T1000 (cell line): ENCODE measurements at places on chromosomes 2 and 18.

GRCh38 chr2:25177211-25177611 lies 8.8 kb upstream of the POMC start:
- no peak for DNase-seq

DNA sequence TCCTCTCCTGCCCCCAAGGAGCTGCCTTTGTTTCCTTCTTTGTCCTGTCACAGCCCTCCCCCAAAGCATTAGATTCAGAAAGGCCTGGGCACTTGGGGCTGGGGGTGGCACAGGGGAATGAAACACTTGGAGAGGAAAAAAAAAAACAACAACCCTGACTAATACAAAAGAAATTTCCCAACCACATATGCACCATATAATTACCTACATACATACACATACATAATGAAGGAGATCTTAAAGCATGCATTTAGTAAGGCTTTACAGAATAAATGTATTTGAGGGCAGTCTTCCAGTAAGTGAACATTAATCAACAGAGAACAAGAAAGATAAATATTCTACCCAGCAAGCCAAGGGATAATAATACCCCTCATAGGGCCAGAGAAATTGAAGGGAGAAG lies 70.0 kb upstream of the PPP1CB start:
- no peak for DNase-seq

DNA sequence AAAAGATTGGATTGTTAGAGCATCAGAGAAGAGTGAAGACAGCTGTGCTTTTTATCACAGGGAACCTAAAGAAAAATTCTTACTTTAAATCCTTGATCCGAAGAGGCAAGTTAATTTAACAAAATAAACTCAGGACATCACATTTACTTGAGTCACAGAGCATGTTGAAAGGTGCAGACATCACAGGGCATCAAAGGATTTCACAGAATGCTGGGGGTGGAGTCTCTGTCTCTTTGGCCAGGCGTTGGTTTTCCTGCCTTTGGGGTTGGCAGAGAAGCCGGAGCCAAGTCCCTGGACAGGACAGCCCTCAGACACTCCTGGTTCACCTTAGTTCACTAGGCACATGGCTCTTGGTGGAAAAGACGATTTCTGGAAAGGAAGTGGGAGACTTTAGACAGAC lies 56.3 kb downstream of the SH3RF3 start:
- DNase-seq: no peak

GRCh38 chr2:133809485-133809884 lies 241.2 kb upstream of the NCKAP5 start:
- DNase-seq: no peak

DNA sequence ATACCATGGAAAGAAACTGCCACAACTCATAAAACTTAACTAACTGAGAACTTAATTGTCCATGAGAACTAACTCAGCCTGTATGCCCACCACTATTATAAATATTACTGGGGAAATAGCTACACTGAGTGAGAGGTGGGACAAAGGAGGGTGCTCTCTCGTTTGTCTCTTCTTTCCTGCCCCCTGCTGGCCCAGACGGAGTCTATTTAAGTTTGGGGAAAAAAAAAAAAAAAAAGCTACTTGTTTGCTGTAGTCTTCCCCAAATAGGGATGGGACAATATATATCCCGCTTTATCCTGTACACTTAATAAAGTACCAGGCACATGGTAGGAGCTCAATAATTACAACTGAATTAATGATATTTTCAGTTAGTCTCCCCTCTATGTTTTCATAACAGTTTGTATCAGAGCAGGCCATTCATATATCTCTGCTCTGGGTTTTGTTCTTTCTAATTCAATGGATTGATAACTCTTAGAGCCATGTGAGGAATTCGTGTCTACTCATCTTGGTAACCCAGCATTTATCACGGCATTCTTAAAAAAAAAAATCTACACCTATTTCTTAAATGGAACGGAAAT lies 647.6 kb upstream of the PKDCC start:
- no peak for DNase-seq

- no peak for DNase-seq
These were observed 169.2 kb upstream of the APCDD1 start for GRCh38 chr18:10285283-10285640.

DNA sequence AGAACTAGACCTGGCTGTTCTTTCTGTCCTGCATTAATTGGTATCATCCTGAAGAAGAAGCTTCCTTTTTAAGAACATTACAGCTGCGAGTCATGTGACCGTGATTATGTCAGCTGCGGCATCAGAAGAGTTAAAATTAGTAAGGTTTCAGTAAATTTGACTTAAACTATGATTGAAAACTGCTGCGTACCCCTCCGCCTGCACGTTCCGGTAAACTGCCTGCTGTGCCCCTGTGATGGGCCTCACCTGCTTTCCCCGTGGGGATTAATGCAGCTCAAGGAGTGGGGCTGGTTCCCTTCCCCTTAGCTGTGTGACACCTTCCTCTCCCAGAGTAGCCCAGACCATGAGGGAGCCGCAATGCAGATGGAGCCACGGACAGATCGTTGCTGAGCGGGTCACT lies 36.1 kb upstream of the MYO3B start:
- no peak for DNase-seq

DNA sequence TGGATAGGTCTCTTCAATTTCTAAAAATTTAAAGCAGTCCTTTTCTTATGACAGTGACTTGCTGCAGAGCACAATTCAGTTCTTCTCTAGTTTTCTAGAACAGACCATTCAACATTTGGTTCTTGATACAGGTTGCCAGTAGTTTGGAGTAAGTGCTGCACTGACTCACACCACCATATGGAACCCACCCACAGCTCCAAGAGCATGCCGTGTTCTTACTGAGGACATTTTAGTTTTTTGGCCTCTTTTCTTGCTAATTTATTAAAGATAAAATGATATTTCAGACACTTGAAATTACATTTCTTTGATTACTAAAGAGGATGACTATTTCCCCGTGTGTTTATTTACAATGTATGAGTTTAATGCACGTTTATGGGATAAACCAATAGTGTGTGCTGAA lies 120.0 kb downstream of the COL4A4 start:
- DNase-seq: no peak

DNA sequence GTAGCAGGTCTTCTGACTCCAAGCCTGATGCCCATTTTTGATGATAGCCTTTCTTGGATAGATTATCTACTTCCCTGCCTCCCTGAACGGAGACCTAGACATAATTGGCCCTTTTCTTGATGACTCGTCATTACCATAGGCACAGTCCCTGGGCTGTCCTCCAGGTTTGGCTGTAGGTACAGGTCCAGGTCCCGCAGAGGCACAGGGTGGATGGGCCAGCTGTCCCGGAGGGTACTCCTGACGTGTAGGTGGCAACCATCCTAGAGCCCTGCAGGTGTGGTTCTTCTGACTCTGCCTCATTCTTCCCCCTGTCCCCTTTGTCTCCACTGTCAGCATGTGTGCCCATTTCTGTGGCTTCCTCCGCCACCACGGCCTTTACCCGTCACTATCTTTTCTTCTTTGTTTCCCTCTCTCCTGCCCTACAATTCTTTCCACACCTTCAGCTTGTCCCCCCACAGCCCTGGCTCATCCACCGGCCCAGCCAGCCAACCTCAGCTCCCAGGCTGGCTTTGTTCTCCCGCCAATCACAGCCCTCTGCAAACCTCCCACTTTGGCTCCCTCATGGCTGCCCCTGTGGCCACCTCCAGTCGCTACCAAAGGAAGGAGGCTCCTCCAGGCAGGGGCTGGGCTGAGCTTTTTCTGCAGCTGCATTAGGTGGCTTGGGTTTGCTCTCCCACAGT lies 102.8 kb downstream of the SMAD7 start:
- no peak for DNase-seq

DNA sequence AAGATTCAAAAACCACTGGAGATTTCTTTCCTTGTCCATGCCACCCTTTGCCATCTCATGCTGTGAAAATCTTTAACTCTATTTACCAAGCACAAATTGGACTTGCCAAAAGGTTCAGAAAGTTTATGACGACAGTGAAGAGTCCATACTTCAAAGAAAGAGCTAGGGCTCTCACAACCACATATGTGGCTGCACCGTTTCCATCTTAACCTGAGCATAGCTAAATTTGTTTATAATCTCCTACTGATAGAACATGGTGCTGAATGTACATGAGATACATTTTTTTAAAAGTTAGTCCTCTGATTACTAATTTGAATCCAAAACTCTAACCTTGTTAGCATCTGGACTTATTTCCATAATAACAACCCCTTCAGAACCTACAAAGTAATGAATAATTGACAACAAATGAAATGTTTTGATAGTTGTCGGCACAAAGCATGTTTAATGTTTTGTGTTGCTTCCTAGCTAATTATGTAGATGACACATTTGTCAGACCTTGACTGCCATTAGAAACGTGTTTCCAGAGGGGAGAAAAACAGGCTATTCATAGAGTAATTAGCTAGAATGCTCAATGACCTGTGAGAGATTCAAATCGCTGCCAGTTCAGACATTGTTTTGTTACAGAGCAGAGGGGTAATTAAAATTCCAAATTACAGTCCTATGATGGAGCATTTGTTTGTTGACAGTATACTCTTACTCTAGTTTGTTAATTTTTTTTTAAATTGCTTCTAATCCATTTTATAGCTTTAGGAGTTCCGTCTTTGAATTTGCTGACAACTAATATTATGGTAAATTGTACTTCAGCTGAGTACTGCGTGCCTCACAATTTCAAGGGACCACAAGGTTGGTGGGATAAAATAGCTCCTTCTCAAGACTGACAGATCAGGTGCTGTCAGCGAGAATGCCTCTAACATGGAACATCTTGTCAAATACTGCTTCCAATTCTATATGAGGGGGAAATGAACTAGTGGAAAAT lies 31.8 kb downstream of the ARHGAP15 start:
- no peak for DNase-seq

- DNase-seq: no peak
These were observed 308.4 kb upstream of the THUMPD2 start for GRCh38 chr2:40087434-40087833.

DNA sequence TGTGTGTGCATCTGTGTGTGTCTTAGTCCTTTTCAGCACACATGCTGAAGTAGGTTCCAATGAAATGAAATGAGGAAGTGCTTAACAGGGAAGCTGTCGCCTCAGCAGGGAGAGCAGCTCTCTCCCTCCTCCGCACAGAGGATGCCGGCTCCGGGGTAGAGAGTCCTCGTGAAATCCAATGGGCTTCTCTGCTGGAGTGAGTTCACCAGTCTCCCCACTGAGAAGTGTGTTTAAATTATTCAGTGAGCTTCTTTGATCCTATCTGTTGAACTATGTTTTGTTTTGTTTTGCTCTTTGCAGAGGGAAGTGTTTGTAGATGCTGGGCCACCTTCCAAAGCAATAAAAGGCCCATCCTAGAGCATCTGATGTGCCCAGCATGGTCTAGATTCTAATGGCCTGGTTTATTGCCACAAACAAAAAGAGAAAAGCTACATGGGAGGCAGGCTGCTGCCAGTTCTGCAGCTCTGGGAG lies 6.7 kb downstream of the PPP1R7 start:
- DNase-seq: no peak

DNA sequence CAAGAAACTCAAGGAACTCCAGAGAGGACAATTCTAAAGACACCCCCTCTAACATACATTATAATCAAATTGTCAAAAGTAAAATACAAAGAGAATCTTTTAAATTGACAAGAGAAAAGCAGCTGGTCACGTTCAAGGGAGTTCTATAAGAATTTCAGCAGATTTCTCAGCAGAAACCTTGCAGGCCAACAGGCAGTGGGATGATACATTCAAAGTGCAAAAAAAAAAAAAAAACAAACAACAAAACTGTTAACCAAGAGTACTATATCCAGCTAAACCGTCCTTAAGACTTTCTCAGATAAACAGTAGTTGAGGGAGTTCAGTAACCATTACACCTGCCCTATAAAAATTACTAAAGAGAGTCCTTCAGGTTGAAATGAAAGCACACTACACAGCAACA lies 33.9 kb downstream of the CCDC138 start:
- DNase-seq: no peak

GRCh38 chr18:44900627-44901026 lies 219.9 kb downstream of the SETBP1 start:
- no peak for DNase-seq

- DNase-seq: no peak
These were observed 25.4 kb downstream of the UBE2E3 start for GRCh38 chr2:181005809-181006208.

DNA sequence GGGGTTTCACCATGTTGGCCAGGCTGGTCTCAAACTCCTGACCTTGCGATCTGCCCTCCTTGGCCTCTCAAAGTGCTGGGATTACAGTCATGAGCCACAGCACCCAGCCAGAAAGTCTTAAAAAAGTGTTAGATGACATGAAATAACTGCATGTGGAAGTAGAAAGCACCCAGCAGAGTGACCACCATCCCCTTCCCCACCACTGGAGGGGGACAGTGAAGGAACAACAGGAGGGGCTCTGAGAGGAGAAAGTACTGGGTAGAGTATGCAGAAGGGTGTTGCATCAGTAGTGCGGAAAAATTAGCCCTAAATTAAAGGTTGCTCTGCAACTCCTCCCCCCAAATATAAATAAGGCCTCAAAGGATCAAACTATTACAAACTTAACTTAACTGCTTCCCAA lies 230.5 kb downstream of the ZNF521 start:
- no peak for DNase-seq

- DNase-seq: no peak
These were observed 152.9 kb upstream of the SESTD1 start for GRCh38 chr2:179417436-179417949.

GRCh38 chr18:57497372-57498294 lies 62.5 kb downstream of the ONECUT2 start:
- no peak for DNase-seq

DNA sequence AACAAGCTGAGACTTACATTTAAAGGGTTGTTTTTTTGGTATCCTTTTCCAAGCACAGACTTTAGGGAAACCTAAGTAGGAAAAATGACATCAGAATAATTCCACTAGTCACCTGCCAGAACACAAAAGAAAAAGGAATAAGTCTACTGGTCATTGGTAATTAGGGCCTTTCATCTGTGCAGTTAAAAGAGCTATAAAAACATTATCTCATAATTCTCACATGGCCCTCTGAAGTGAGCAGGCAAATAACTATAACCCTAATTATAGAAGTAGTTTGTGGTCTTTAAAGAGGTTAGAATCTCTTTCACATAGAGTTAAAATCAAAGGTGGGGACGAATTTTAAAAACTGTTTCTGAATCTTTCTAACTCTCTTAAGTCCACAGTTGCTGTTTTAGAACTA lies 111.1 kb upstream of the B3GNT2 start:
- no peak for DNase-seq
